ENCODE measurements at places on chromosomes 3 and 15.

DNA sequence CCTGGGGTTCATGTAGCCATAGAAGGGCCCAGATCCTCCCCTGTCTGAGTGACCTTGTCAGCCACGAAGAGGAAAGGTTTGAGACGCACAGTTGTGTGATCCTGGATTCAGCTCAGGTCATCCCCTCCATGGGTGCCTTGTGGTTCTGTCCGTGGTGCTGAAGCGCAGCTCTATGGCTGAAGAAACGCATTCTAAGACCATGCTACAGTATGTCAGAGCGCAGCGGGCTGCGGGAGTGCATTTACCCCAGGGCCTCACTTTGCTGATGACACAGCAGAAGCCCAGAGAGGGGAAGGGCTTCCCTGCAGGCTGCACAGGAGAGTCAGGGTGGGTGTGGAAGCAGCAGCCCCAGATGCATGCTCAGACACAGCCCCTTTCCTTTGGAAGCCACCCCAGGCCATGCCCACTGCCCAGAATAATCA is 68.8 kb upstream of the IQSEC1 start:
- DNase-seq = no peak

GRCh38 chr15:69462493-69463181 is 10.0 kb downstream of the RPLP1 start:
- DNase-seq = peak; percentile 90

- DNase-seq = no peak
Observed at GRCh38 chr3:181956122-181956521, 244.4 kb downstream of the SOX2 start.

DNA sequence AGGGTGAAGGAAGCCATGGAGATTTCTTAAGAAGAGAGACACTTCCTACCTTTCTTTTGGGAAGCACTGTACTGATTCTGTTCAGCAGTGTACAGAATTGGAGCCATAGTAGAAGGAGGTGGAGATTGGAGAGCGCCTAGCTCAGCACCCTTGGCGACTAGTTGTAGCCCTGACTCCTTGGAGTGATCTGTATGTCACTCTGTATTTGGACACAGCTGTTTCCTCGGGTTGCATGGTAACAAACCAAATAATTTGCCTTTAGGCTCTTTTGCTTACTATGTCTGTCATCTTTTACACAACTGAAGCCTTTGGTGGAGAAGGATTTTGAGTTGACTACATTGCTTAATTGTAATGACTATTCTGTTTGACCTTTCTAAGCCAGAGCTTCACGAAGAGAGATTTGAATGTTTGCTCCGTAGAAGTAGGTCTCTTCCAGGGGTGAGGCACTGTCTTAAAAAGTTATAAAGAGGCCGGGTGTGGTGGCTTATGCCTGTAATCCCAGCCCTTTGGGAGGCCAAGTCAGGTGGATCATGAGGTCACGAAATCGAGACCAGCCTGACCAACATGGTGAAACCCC is 77.1 kb downstream of the AKAP13 start:
- DNase-seq = no peak

DNA sequence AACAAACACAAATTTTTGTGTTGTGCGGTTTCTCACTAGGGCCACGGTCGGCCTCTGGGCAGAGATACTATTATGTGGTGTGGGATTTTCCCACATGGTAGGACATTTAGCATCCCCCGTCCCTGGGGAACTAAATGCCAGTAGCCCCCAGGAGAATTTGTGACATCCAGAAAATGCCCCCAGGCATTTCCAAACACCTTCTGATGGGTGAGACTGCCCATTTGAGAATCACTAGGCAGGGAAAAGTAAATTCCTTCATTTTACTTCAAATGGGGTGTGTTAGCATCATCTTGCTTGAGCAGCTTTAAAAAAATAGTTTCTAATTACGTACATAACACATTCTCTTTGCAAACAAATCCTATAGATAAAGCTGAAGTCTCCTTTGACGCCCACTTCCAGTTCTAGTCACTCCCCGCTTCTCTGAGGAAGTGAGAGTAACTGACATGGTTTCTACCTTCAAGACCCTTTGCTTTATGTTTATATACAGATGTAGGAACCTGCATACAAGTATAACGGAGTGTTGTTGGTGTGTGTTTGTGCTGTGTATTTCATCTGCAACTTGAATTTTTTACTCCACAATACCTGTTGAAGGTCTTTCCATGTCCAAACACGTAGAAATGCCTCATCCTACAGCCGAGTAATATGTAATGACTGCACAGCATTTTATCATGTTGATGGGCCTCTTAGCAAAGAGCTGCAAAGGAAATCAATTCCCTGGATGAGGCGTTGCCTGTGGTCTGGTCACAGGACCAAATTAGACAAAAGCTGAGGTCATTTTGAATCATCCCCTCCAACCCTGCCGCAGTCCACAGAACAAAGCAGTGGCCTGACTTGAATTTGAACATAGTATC is 31.4 kb upstream of the ZBTB38 start:
- no peak for DNase-seq

- no peak for DNase-seq
Observed at GRCh38 chr15:66820481-66821176, 118.6 kb downstream of the SMAD6 start.

- DNase-seq = no peak
Observed at GRCh38 chr3:25856902-25857518, 67.1 kb downstream of the OXSM start.

- no peak for DNase-seq
Observed at GRCh38 chr3:149453140-149453805, 21.2 kb upstream of the TM4SF4 start.

- DNase-seq = no peak
Observed at GRCh38 chr3:120650311-120650710, 31.7 kb downstream of the HGD start.

- no peak for DNase-seq
Observed at GRCh38 chr15:63050731-63051155, 8.2 kb downstream of the TPM1 start.

DNA sequence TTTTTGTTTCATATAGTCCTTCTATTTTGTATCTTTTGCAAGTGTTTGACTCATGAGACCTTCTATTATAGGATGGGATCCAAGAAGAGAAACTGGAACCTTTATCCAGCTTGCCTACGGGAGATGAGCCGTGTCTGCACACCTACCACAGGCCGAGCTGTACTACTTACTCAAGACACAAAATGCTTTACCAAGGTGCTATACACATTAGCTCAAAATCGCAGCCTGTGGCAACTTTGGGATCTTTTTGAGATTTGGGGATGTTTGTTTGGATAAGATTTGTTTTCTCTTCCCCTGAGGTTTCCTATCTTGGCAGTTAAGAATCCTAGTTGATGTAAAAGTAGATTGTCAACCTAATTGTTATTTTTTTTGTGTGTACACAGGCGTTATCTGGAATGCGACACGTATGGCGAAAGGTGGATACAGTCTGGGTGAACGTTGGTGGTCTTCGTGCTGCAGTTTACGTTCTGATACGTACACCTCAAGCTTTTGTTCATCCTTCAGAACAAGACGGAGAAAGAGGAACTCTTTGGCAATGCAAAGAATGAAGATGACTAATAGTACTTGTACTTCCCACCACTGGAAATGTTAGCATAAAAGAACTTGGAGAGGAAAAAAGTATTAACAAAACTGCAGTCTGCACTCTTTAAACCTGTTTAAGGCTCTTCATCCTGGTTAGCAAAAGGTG is 13.1 kb upstream of the SETD5 start:
- no peak for DNase-seq

- DNase-seq = no peak
Observed at GRCh38 chr15:75031848-75032247, 8.5 kb downstream of the PPCDC start.

DNA sequence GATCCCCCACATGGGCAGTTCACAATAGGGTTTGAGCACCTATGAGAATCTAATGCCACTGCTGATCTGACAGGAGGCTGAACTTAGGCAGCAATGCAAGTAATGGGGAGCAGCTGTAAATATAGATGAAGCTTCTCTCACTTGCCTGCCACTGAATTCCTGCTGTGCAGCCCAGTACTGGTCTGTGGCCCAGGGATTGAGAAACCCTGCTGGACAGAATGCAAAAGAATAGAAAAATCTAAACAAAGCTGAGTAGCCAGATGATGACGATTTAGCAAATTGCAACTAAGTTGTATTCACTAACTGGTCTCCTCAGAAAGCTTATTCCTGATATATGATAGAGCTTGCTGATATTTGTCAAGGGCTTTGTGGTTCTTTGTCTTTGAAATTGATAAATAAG is 34.3 kb upstream of the APH1B start:
- DNase-seq = no peak

- no peak for DNase-seq
Observed at GRCh38 chr3:107206141-107206540, 171.1 kb upstream of the CCDC54 start.

- no peak for DNase-seq
Observed at GRCh38 chr3:126345231-126345630, 12.0 kb downstream of the KLF15 start.

GRCh38 chr3:89180334-89180733 is 72.9 kb downstream of the EPHA3 start:
- DNase-seq = no peak

GRCh38 chr3:122023335-122023910 is 1.4 kb upstream of the ILDR1 start:
- no peak for DNase-seq

- no peak for DNase-seq
Observed at GRCh38 chr3:8734908-8735307, 1.3 kb downstream of the CAV3 start.

- DNase-seq = peak; percentile 91
Observed at GRCh38 chr15:28918141-28918983, 32.6 kb downstream of the APBA2 start.

DNA sequence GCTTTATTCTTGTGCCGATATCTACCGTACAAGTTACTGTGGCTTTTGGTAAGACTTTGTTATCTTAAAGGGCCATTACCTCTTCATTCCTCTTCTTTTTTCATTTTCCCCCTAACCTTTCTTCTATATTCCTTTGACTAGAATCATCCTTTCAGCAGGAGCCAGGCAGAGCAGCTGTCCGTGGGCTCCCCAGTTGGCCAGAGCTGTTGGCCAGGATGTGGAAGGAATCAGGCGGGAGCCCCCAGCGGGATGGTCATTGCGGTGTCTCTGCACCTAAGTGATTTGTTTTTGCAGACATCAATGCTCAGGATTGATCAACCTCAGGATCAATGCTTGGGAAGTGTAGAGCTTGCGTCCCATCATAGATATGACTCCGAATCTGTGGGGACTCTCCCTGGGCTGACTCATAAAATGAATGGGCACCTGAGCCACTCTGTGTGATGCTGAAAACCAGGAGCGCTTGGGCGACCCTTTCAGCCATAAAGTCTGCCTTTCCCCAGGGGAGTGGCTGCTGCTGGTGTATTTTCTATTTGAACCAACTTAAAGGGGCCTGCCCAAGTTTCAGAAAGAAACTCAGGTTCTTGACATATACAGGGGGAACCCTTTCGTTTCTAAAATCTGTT is 21.7 kb downstream of the APBA2 start:
- no peak for DNase-seq

DNA sequence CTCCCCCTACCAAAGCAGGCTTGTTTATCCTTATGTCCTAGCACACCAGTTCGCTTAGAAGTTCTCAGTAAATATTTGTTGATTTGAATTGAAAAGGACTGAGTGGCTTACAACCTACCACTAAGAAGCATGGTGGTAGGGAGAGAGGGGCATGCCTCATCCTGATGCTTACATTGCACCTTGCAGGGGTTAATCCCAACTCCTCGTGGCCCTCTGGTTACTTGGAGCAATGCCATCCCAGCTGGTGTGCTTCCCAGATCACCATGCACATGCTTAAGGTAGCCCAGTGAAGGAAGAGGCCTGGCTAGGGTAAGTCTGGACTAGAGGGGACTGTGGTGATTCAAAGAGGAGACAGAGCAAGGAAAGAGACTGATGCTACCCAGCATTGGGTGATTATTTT is 253.3 kb downstream of the CLSTN2 start:
- no peak for DNase-seq

GRCh38 chr3:129501630-129502029 is 26.8 kb upstream of the RHO start:
- DNase-seq = no peak

DNA sequence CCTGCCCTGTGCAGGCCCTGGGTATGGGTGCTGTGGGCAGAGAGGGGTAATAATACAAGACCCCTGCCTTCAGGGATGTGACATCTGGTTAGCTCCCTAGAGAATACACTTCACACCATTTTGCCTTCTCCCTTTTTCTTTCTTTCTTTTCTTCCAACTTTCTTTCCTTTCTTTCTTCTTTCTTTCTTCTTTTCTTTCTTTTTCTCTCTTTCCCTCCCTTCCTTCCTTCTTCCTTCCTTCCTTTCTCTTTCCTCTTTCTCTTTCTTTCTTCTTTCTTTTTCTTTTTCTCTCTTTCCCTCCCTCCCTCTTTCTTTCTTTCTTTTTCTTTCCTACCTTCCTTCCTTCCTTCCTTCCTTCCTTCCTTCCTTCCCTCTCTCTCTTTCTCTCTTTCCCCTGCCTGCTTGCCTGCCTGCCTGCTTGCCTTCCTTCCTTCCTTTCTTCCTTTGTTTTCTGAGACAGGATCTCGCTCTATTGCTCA is 68.4 kb upstream of the ABHD17C start:
- no peak for DNase-seq

- no peak for DNase-seq
Observed at GRCh38 chr3:27059489-27059888, 309.7 kb downstream of the NEK10 start.

DNA sequence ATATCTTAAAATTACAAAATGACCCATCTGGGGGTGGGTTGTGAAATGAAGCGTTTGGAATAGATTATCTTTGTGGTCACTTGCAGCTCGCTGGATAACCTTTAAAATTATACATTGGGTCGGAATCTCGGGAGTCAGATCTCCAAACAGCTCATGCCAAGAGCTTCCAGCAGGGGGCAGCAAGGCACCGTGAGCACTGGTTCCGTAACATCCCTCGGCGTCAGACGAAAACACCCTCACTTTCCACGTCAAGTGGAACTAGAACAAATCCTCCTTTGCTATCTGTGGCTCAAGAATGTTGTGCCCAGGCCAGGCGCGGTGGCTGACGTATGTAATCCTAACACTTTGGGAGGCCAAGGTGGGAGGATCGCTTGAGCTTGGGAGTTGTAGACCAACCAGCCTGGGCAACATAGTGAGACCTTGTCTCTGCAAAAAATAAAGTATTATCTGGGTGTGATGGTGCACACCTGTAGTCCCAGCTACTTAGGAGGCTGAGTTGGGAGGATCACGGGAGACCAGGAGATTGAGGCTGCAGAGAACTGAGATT is 31.1 kb downstream of the UMPS start:
- no peak for DNase-seq

DNA sequence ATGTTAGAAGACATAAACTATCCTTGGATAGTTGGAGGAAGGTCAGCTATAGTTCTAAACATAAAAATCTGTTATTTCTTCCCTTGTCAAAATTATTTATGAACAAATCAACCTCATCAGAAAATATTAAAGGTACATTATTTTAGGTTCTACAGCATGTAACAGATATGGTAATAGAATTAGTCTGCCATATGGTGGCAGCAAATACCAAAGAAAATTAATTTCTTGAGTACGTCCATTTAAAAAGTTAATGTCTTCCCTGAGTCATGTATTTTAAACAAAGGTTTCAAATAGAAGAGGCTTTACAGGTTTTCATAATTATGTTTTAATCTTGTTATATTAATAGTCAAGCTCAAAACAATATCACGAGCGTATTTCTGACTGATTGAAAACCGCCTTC is 17.9 kb upstream of the ANKRD28 start:
- no peak for DNase-seq

Measured in iPS DF 19.7 (cell line).